ENCODE measurements at places on chromosomes 13 and 19. TPM values are rescaled to one million over a fixed set of nuclear protein-coding genes. Genes with fewer than 3 reads are reported as not detected.

Gene ZNF578
- total RNA-seq, result 1.7 TPM

Gene TMEM91
- total RNA-seq, result 12.2 TPM

Gene CGB5
- not detected for total RNA-seq

Gene ANKLE1
- total RNA-seq, result 0.22 TPM

Gene SYT5
- not detected for total RNA-seq

Gene PCDH8
- total RNA-seq, result not detected

Gene A1BG
- total RNA-seq, result 6.8 TPM

Gene IL12RB1
- total RNA-seq, result 4.8 TPM

Gene CEACAM16
- not detected for total RNA-seq

Gene DPF1
- not detected for total RNA-seq

Gene MBD3L5
- total RNA-seq, result not detected

Gene LILRB1
- total RNA-seq, result 2.6 TPM

Gene KLK15
- not detected for total RNA-seq

Gene PLVAP
- total RNA-seq, result 220 TPM

Gene GTF3A
- 189 TPM for total RNA-seq

Gene PROZ
- not detected for total RNA-seq

Gene ZNF737
- total RNA-seq, result 7.9 TPM

Gene MTUS2
- total RNA-seq, result not detected

Gene ELSPBP1
- not detected for total RNA-seq

Gene TPGS1
- 54.1 TPM for total RNA-seq

Gene ZNF541
- not detected for total RNA-seq

Gene MYBPC2
- not detected for total RNA-seq

All from subcutaneous adipose tissue (tissue), 4 donors.